Cerebellum (tissue), 4 donors: ENCODE measurements at places on chromosomes 6 and 20. TPM values are rescaled to one million over a fixed set of nuclear protein-coding genes. Genes with fewer than 3 reads are reported as not detected.

Gene KCNS1
- 1.2 TPM for total RNA-seq

Gene GRM4
- total RNA-seq: 28.3 TPM

Gene OXT
- total RNA-seq: not detected

Gene BTN1A1
- not detected for total RNA-seq

Gene CDH26
- total RNA-seq: 1.2 TPM

Gene MEP1A
- total RNA-seq: 0.09 TPM

Gene TGM3
- 0.27 TPM for total RNA-seq

Gene PRND
- 2.7 TPM for total RNA-seq
